Effector memory CD4-positive, alpha-beta T cell (primary cell): ENCODE measurements at places on chromosomes 13 and 19.

- peaks cover 6% of the 10 kb centered on the region for H3K27me3 ChIP-seq
- peaks cover 15% of the 10 kb centered on the region for H3K4me1 ChIP-seq
- DNase-seq: no peak
Observed at GRCh38 chr19:48500830-48501493, 10.7 kb downstream of the LMTK3 start.

GRCh38 chr13:27605099-27605498 is 15.2 kb downstream of the LNX2 start:
- no peak for DNase-seq
- no peak overlapping the region for H3K4me3 ChIP-seq
- no peak overlapping the region for H3K27ac ChIP-seq
- H3K27me3 ChIP-seq: no peaks in the 10 kb centered on the region

DNA sequence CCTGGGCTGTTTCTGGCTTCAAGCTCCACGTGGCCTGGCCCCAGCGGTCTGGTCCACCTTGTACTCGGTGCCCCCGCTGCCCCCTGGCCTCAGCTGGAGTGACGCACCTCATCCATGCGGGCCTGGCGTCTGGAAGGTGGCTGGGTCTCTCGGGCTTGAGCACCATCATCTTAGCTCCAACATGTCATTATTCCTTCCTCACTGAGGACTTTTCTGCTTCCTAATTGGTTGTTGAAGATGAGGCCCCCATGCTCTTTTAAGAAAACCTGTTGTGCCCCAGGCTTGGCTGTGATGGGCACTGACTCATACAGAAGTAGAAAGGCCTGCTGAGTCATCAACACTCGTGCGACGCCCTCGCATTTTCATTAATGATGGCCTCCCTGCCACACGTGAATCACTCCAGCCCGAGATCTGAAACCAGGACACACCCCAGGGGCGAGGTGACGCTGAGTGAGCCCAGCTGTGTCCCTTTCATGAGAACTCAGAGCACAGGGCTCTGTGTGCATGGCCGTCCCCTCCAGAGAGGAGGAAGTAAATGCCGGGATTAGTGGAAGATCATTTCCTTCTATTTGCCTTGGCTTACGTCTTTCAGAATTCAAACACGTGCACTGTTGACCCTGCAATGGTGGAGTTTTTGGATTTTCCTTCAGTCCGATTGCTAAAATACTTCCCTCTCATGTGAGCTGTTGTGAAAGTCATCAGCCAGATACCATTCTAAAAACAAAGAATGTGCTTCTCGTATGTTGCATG is 14.0 kb upstream of the GJA3 start:
- no peak for DNase-seq
- no peaks in the 10 kb centered on the region for H3K36me3 ChIP-seq
- no peak overlapping the region for H3K4me3 ChIP-seq
- H3K27me3 ChIP-seq: peaks cover 4% of the 10 kb centered on the region
- no peaks in the 10 kb centered on the region for H3K4me1 ChIP-seq

GRCh38 chr13:113187263-113187669 is 21.2 kb downstream of the PCID2 start:
- no peak overlapping the region for H3K4me3 ChIP-seq
- H3K27ac ChIP-seq: peak overlapping the region; percentile 43
- peak; percentile 24 for DNase-seq
- H3K4me1 ChIP-seq: peaks cover 19% of the 10 kb centered on the region
- H3K36me3 ChIP-seq: peaks cover 15% of the 10 kb centered on the region
- H3K27me3 ChIP-seq: no peaks in the 10 kb centered on the region

DNA sequence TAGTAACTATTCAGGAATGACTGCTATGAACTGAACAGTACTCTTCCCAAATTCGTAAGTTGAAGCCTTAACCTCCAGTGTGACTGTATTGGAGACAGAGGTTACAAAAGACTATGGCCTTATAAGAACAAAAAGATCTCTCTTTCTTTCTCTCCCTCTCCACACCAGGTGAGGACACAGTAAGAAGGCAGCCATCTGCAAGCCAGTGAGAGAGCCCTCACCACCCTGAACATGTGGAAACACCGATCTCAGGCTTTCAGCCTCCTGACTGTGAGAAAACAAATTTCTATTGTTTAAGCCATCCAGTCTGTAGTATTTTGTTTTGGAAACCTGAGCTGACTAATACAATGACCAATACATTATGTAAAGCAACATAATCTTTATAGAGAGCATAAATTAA is 888.9 kb downstream of the SLITRK1 start:
- no peaks in the 10 kb centered on the region for H3K36me3 ChIP-seq
- H3K27ac ChIP-seq: no peak overlapping the region
- H3K4me3 ChIP-seq: no peak overlapping the region

DNA sequence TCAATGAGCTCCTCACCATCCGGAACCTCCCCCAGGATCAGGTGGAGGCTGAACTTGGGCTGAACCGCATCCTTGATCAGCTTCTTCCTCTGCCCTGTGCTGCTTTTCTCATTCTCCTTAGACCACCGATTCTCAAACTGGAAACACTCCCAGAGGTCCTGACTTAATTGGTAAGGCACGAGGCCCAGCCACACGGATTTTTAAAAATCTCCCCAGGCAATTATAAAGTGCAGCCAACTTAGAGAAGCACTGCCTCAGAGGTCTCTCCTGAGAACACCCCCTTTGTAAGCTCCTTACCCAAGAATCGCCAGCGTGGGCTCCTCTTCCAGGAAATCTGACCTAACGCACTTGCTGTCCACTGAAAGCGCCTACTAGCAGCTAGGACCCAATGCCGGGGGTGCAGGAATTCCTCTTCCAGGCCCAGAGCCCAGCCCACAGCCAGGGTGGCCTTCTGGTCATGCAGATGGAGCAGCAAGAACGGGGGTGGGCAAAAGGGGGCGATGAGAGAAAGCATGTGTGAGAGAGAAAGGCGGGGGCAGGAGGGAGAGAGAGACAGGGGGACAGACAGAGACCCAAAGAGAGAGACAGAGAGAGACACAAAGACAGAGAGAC is 66.9 kb upstream of the CACNA1A start:
- no peaks in the 10 kb centered on the region for H3K4me1 ChIP-seq
- H3K27ac ChIP-seq: no peak overlapping the region
- H3K36me3 ChIP-seq: no peaks in the 10 kb centered on the region
- no peak for DNase-seq
- H3K27me3 ChIP-seq: no peaks in the 10 kb centered on the region

DNA sequence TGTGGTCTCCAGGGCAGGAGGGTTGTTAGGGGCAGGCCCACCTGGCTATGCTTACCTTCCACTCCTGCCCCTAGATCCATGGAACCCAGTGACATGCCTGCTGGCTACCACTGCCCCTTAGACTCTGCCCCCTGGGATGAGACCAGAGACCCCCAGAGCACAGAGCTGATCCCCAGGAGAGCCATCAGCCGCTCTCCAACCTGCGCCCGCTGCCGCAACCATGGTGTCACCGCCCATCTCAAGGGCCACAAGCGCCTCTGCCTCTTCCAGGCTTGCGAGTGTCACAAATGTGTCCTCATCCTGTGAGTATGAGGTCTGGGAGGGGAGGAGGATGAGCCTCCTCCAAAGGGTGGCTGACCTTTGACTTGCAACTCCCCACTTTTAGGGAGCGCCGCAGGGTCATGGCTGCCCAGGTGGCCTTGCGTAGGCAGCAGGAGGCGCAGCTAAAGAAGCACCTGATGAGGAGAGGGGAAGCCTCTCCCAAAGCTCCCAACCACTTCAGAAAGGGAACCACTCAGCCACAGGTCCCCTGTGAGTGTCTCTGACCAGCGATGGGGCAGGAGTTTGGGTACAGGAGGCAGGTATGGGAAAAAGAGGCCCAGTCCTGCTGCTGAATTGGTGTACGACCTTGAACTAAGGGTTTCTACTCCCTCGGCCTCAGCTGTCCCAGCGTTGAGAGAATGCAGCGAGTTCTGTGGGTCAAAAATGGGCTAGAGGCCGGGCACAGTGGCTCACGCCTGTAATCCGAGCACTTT is 2.7 kb downstream of the DMRTC2 start:
- H3K27me3 ChIP-seq: no peaks in the 10 kb centered on the region
- DNase-seq: no peak
- H3K4me3 ChIP-seq: no peak overlapping the region
